ENCODE measurements at places on chromosomes 2 and 18. TPM values are rescaled to one million over a fixed set of nuclear protein-coding genes. Genes with fewer than 3 reads are reported as not detected.
A peak's percentile ranks its signal among the peaks of the same experiment; 100 is the strongest.

Gene SERPINB2
- total RNA-seq = 2.5 TPM

DNA sequence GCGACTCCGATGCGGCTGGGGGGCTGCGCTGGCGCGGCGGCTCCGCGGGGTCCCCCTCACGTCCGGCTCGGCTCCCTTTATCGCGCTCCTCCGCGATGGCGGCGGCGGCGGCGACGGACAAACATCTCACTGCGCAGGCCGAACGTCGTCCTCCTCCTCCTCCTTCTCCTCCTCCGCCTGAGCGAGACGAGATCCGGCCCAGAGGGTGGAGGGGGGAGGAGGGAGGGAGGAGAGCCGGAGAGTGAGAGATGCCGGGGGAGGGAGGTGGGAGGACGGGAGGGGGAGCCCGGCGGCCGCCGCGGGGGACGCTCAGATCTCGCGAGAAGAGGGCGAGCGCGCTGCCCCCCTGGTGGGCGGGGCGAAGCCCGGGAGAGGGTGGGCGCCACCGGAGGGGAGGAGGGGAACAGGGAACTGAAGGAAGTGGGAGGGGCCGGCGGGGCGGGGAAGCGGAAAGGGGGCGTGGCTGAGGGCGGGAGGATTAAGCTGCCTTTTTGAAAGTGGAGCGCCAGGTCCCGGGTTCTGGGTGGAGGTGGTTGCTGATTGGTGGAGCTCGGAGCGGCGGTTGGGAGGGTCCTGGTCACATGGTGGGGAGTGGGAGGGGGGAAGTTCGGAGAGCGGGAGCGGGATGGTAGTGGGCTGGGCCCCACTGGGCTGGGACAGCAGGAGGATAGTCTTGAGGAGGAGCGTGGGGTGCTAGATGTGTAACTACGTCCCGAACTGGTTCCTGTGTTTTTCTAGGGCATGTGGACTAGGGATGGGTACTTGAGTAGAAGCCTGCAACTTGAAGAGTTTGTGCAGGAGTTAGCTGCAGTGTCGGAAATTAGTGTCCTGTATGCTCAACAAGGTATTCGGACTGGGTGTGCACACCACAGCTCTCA, at the start of gene CUL3:
TSS of gene CUL3 (minus strand) at position 153 of the 878 bp plus-strand sequence. CDS start 354 bp downstream, outside the sequence.
- no peaks in the 10 kb centered on the region for H3K27me3 ChIP-seq
- H3K4me3 ChIP-seq = peak within 1 kb of the TSS; percentile 91
- peak; percentile 99 for DNase-seq
- H3K4me1 ChIP-seq = peaks cover 8% of the 10 kb centered on the region

Gene NR4A2
- total RNA-seq = 0.61 TPM

DNA sequence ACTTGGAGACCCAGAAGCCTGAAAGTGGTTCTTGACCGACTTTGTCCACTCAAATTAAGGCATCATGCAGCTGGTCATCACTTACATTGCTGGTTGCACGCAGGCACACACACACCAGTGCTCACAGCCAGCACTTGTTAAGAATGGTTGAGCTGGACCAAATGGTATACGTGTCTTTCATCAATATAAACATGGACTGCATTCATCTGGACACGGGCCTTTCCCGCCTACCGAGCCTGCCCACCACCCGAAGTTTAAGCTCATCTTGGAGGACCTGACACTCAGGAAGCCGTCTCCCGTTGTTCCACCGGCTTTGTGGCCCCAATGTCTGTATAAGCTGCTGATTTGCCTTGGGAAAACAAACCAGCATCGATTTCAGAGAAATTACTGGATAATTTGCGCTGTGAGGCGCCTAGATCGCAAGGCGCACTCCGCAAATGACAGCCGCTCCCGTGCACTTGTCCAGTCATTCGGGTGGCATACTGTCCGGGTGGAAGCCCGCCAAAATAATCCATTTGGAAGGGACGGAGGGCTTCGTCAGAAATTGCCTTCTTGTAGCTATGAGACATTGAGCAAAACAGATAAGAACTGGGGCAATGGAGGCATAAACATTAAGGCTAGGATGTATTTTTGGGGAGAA, 40.1 kb upstream of the AKAIN1 start:
- DNase-seq = no peak
- H3K4me3 ChIP-seq = peak overlapping the region; percentile 91
- H3K27me3 ChIP-seq = peaks cover 5% of the 10 kb centered on the region
- peaks cover 9% of the 10 kb centered on the region for H3K4me1 ChIP-seq

GRCh38 chr2:210686401-210686800, 130.0 kb downstream of the CPS1 start:
- no peak for DNase-seq
- H3K36me3 ChIP-seq = no peaks in the 10 kb centered on the region
- no peak overlapping the region for H3K27ac ChIP-seq
- H3K27me3 ChIP-seq = no peaks in the 10 kb centered on the region
- no peaks in the 10 kb centered on the region for H3K4me1 ChIP-seq

GRCh38 chr2:217993817-217994463, 8.9 kb downstream of the TNS1 start:
- no peaks in the 10 kb centered on the region for H3K27me3 ChIP-seq
- DNase-seq = peak; percentile 57
- H3K4me3 ChIP-seq = no peak overlapping the region
- peaks cover 7% of the 10 kb centered on the region for H3K4me1 ChIP-seq

Gene SIX3
- total RNA-seq = not detected

DNA sequence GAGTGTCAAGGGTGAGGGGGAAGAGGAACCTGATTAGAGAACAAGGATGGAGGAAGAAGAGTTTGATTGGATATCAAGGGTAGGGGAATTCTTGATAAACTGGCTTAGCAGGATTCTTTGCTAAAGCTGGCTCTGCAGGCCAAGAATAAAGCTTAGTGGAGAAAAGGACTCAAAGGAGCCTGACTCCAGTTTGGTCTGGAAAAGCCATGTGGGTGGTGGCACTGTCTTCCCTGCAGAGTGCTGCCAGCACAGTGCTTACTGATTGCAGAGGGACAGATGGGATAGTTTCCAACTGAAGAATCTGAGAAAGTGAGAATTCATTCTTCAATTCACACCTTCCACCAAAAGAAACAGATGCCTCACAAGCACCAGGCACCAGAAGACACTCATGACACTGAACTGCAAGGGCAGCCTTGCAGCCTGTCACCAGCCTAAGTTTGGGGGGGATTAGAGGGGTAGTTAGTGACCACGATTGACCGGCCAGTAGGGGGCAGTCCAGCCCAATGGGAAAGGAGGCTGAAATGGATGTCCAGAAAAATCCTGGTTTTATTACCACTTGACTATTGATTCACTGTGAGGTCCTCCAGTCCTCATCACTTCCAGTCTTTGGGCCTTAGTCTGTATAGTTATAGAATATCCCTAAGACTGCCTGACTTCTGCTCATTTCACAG, 334.5 kb downstream of the SMAD2 start:
- no peak for DNase-seq
- H3K27me3 ChIP-seq = peaks cover 21% of the 10 kb centered on the region
- no peak overlapping the region for H3K4me3 ChIP-seq
- H3K36me3 ChIP-seq = no peaks in the 10 kb centered on the region
- H3K27ac ChIP-seq = no peak overlapping the region
